Natural killer cell treated with Interleukin-12 subunit alpha and Interleukin-12 subunit beta and Interleukin-15 and Interleukin-18, amount 100 ng/mL, for 72 hours (primary cell): ENCODE measurements at places on chromosomes 7 and 10.

DNA sequence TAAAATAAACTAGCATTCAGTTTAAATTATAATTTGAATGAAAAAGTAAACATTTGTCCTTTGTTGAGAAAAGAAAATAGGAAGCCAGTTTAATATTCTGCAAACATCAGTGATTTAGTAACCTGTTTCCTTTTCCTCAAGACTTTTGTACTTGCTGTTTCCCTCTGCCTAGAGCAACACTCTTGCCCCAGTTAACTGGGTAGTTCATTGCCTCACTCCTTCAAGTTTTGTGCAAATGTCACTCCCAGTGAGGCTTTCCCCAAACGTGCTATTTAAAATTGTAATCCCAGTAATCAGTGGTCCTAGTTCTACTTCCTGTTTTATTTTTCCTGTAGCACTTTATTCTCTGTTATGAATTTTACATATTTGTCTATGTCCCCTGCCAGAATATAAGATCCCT, 23.8 kb downstream of the DLD start:
- DNase-seq, result no peak

DNA sequence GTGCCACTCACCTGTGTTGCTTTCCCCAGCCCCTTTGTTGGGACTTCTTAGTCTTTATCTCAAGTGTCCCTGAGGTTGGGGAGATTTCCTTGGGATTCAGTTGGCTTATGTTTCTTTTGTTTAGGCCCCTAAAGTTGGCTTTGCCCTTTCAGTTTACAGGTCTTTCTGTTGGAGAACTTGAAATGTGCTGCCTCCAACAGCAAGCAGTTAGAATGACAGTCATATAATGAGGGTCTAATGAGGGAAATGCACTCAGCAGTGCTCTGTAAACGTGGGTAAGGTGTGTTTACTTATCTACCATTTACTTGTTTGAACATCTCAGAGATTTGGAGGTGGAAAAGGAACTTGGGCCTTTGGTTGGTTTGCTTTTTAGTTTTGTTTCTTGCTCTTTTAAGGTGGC, 191.4 kb upstream of the STK17A start:
- no peak for DNase-seq

DNA sequence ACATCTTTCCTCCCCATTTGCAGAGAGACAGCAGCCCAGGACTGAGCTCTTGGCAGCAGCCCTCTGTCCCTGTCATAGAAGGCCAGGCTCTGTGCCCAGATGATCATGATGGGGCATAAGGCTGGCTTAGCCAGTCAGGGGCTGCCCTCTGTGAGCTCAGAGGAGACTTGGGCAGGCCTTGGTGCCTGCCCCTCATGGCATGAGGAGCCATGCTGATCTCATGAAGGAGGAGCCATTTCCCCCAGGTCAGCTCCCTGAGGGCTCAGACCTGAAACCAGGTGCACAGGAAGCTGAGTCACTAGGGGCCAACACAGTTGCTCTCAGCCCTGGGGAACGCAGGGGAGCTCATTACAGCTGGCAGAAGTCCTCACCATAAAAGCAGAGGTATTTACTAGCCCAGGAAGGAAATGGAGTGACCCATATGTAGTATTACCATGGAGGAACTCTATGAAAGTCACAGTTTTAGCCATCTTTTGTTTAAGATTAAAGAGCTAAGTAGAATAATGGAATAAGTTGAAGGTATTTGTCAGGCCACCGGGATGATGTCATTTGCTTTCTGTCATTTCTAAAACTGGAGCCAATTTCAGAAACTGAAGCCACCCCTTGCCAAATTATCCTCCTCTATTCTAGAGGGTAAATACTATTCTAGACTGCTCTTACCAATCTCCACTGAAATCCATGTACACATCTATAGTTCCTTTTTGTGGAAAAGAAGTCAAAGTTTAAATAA, 362.4 kb upstream of the ZNF32 start:
- DNase-seq, result no peak

GRCh38 chr7:137661634-137662033, 185.1 kb downstream of the DGKI start:
- DNase-seq, result no peak

GRCh38 chr10:120095875-120096274, 203.3 kb downstream of the SEC23IP start:
- DNase-seq, result no peak

DNA sequence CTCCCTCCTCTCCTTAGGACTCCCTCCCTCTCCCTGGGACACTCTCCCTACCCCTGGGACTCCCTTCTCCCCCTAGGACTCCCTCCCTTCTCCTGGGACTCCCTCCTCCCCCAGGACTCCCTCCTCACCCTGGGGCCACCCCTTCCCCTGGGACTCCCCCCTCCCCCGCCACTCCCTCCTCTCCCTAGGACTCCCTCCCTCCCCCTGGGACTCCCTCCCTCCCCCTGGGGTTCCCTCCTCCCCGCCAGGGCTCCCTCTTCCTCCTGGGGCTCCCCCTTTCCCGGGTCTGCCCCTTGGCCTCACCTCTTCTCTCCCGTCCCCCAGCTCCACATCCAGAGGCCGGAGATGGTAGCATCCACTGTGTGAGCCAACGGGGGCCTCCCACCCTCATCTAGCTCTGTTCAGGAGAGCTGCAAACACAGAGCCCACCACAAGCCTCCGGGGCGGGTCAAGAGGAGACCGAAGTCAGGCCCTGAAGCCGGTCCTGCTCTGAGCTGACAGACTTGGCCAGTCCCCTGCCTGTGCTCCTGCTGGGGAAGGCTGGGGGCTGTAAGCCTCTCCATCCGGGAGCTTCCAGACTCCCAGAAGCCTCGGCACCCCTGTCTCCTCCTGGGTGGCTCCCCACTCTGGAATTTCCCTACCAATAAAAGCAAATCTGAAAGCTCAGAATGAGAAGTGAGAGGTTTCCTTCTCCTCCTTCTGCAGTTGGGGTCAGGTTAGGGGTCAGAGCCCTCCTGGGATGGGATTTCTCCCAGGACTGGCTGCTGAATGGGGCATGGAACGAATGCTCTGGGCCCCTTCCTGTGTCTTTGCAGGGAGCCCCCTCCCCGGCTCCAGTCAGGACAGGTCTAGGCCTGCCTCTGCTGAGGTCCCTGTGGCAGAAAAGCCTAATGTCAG, 1.4 kb upstream of the MUC17 start:
- DNase-seq, result no peak

GRCh38 chr7:41508755-41509154, 194.1 kb downstream of the INHBA start:
- DNase-seq, result no peak

DNA sequence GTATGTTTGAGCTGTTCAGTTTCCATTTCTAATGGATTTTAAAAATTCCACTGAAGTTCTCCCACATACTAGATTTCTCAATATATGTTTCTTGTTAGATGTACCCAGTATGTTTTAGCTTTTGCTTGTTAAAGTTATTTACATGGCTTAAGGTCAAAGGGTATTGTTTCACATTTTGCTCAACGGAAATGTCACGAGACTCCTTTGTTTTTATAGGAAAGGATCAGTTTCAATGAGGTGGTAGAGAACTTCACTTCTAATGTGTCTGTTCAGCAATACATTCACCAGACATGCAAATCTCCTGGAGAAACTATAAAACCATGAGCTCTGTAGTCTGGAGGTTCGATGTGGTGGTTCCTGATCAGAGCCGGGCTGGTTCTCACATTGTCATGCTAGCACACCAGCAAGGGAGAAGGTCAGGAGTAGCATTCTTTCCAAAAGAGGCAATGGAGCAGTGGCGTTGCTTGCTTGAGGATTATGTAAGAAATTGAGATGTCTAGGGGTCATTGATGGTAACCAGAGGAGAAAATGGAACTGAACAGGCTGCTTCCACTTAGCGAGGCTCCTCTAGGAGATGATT, 114.0 kb downstream of the RAB18 start:
- no peak for DNase-seq

DNA sequence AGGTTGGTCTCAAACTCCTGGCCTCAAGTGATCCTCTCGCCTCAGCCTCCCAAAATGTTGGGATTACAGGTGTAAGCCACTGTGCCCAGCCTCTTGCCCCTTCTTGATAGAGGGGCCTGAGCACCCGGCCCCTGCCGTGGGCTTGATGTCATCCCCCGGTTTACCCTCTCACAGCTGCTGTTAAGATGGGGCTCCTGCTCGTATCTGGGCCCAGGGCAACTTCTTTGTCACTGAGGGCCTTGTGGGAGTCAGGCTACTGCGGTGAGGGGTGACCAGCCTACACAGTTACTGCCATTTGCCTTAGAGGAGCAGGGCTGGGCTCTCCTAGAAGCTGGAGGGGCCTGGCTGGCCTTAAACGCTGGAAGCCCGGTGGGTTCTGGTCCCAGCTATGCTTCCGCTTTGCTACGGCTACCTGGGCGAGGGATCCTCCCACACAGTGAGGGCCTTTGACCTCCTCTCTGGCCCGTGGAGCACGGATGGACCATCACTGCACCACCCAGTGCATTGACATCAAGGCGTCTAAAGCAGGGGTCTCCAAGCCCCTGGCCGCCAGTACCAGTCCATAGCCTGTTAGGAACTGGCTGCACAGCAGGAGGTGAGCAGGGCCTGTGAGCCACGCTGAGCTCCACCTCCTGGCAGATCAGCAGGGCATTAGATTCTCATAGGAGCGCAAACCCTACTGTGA, 1.1 kb upstream of the TMEM130 start:
- peak; percentile 40 for DNase-seq

DNA sequence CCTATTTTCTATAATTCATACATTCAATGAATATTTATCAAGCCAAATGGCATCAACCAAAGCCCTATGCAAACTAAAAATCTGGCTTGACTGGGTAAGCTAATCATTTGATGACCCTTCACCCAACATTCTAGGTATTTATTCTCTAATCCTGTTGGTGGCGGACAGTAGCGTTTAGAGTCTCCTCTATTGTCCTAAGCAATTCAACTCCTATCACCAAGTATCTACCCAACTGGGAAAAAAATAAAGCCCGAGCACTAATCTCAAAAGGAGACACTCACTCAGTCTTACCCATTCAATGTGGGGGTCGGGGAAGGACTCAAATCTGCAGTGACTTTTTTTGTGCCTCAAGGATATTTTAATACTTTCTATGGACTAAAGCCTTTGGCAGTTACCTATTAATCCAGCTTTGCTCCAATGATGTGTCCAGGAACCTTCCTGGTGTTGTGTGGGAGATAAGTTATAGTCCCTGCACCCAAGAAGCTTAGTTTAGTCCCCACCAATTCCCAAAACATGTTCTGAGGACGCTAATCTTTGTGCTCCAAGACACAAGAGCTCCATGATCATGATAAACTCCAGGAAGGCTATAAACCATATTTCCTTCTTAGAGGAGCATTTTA, 30.6 kb downstream of the DNMBP start:
- no peak for DNase-seq

DNA sequence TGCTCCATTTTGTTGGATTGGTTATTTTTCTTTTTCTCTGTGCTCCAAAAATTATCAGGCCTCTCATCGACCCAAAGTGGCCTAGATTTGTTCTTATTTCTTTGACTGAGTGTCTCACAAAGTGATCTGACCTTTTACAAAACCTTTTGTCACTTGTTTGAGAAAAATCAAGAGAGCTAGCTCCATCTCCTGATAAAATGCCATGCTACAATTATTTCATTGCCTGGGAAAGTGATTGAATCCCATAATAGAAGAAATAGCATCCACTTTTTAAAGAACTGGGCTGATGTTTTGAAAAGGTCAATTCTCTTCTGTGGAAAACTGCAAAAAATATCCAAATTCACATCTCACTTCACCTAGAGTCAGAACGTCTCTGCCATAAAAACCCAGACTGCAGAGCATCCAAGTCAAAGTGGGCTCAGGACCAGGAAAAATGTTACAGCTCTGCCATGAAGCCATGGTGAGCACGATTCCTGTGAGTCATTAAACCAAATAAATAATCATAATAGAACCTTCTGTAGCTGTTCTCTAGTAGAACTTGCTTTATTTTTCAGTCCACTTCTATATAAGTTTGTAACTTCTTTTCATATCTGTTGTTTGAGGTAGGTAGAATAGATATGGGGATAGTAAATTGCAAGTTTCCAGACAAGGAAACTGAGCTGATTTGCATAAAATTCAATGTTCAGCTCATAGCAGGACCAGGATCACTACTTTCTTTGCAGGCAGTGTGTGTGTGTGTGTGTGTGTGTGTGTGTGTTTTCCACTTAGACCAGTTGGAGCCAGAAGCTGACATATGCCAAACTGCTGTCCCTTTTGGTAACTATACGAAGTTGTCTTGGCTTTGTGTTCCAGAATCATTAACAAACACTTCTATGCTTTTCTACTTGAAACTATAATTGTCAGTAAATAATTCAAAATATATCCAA, 632.5 kb upstream of the ANKRD30A start:
- no peak for DNase-seq

DNA sequence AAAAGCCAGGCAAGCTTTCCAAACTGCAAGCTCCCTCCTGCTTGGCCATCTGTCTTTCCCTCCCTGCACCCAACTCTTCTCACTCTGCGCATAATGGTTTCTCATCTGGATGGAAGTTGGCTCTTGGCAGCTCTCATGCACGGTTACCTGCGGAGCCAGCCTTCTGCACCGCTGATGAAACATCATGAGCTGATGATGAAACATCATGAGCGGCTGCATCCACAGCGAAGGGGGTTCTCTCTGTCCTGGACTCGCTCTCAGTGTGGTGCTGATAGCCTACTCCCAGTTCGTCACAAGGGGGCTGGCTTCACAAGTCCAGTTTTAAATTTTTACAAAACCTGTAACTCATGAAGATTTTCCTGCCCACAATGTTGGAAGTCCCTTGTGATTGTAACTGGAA, 457.5 kb downstream of the ACTR3B start:
- no peak for DNase-seq

DNA sequence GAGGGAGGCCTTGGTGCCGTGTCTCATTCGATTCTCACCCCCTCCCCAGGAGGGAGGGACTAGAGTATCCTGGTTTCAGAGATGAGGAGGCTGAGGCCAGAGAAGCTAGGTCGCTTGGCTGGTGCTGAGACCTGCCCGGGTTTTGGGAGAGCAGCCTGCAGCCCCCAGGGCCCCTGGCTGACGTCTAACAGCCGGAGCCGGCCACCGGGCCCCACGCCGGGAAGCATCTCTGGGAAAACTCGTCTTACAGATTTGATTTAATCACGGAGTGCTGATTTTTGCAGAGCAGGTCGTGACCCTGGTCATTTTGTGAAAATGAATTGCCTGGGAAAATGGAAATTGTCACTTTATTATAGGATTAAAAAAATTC, 97.5 kb downstream of the MICALL2 start:
- DNase-seq, result no peak

DNA sequence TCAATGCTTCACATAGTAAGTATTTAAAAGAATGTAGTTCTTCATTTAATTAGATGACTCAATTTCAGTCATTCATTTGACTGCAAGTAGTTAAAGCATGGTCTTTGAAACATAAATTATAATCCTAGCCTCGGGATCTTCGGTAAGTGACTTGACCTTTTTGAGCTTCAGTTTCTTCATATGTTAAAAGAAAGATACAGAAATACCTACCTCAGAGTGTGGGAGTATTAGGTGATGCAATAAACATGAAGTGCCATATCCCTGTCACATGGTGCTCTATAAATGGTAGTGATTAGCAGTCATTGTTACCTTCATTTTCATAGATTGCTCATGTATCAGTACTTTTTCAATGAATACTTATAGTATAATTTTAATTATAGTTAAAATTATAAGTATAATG, 31.2 kb upstream of the UMAD1 start:
- DNase-seq, result no peak
